ENCODE measurements at places on chromosomes 2 and 18.

DNA sequence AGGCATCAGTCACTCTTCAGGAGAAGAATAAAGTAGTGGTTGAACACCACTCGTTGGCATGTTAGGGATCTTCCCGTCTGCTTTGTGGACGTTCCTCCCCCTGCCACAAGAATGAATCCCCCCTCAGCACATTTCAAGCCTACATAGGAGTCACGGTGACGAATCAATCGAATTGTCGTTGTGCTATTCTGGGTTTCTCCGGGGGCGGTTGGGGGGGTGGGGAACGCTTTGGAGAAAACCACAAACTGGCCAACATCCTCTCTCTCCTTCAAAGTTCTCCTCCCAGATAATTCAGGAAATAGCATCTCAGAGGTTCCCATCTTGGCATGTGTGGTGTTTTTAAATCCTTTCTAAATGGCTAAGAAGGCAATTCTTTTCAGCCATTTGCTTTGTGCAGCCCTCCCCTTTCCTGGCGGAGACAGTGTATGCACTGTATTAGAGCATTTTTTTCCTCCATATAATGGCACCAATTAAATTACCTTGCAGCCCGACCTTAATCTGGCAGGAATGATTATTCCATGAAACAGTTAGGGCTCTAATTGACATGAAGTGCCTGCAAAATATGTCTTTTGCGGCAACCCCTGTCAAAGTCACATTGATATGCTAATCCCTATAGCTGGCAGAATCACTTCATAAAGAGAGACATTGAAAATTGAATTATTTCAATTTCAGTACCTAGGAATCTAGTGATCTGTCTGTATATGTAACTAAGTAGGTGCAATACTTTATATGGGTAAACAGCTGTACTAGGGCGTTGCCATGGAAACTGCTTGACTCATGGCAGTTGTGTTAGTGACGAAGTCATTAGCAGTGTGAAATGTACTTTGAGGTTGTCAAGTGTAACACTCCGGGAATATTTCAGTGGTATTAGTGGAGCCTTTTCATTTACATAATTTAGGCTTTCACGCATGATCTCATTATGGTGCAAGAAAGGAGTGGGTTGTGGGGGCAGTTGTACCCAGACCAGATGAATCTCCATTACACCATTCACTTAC is 323.4 kb upstream of the SLC14A2 start:
- no peak overlapping the region for H3K4me3 ChIP-seq
- H3K27ac ChIP-seq, result no peak overlapping the region
- H3K27me3 ChIP-seq, result no peaks in the 10 kb centered on the region
- no peaks in the 10 kb centered on the region for H3K36me3 ChIP-seq
- H3K4me1 ChIP-seq, result peaks cover 2% of the 10 kb centered on the region

DNA sequence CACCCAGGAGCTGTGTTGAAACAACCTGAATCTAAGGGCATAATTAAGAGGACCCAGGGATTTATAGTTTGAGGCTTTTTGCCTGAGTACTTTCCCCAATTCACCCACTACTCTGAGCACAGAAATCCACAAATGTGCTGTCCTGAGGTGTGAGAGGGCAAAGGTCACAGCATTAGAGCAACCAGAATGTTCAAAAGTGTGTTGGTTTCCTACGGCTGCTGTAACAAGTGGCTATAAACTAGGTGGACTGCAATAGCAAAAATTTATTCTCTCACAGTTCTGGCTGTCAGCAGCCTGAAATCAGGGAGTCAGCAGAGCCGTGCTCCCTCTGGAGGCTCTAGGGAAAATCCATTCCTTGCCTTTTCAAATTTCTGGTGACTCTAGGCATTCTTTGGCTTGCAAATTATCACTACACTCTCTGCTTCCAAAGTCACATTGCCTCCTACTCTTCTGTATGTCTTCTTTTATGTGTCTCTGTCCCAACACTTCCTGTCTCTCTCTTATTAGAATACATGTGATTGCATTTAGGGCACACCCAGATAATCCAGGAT is 91.4 kb upstream of the TACR1 start:
- no peak overlapping the region for H3K4me3 ChIP-seq
- H3K27ac ChIP-seq, result peak overlapping the region; percentile 2
- H3K36me3 ChIP-seq, result no peaks in the 10 kb centered on the region
- no peaks in the 10 kb centered on the region for H3K27me3 ChIP-seq
- DNase-seq, result no peak

- H3K4me3 ChIP-seq, result no peak overlapping the region
- H3K36me3 ChIP-seq, result no peaks in the 10 kb centered on the region
- no peak for DNase-seq
These were observed 398.4 kb upstream of the CWC22 start for GRCh38 chr2:180405520-180405919.

DNA sequence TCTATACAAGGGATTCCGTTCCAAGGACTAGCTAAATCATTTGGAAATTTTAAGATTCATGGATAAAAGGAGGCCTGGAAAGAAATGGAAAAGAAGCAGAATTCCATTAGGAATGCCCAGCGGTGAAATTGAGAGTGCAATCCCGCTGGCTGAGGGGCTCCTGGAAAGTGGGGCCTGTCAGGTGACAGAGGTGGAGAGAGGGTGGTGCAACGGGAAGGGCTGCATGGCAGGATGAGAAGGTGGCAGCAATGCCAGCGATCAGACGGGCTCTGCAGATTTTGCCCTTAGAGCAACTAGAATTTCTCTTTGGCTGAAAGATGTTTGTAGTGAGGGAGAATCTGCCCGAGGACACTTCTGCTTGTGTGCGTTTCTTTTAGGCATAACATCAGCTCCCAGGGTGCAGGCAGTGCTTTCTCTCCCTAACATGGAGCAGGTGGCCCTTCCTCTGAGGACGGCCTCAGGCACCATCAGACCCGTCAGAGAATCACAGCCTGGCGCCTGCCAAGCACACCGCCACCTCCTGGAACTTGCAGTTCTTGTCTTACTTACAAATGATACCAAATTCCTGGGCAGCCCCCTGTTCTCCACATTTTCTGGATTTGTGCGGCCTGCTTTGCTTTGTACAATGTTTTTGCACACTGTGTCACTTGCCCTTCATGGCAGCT is 261.6 kb downstream of the NDUFA10 start:
- H3K27ac ChIP-seq, result no peak overlapping the region
- H3K4me3 ChIP-seq, result no peak overlapping the region
- H3K27me3 ChIP-seq, result no peaks in the 10 kb centered on the region
- peaks cover 2% of the 10 kb centered on the region for H3K4me1 ChIP-seq
- DNase-seq, result no peak
- no peaks in the 10 kb centered on the region for H3K36me3 ChIP-seq

DNA sequence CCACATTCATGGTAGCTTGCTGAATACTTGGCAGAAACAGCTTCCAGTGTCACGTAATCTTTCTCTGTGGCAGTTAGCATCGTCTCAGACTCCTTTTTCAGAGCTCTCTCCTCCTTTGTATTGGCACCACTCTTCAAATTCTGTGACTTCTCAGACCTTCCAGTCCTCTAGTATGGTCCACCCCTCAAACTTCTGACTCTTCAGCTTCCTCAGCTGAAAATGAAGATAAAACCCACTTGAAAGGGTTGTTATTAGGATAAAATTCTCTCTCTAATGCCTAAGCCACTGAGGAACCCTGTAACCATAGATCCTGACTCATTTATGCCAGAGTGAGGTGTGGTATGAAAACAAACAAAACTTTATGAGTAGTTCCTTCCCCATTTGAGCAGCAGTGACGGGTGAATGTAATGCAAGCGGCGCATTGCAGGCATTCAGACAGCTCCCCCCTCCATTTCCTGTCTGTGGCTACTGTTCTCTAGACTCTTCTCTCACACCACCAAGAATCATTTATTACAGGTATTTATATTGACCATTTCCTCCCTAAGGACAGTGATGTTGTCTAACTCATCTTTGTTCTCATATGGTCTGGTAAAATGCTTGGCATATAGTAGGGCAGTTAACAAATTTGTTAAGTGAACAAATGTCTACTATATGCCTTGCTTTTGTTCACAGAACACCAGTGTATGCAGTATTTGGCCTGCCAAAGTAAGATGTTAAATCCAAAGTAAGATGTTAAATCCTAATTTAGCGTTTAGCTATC is 35.3 kb downstream of the GALNT1 start:
- no peaks in the 10 kb centered on the region for H3K27me3 ChIP-seq
- H3K36me3 ChIP-seq, result no peaks in the 10 kb centered on the region
- peak overlapping the region; percentile 67 for H3K27ac ChIP-seq
- peak; percentile 11 for DNase-seq

DNA sequence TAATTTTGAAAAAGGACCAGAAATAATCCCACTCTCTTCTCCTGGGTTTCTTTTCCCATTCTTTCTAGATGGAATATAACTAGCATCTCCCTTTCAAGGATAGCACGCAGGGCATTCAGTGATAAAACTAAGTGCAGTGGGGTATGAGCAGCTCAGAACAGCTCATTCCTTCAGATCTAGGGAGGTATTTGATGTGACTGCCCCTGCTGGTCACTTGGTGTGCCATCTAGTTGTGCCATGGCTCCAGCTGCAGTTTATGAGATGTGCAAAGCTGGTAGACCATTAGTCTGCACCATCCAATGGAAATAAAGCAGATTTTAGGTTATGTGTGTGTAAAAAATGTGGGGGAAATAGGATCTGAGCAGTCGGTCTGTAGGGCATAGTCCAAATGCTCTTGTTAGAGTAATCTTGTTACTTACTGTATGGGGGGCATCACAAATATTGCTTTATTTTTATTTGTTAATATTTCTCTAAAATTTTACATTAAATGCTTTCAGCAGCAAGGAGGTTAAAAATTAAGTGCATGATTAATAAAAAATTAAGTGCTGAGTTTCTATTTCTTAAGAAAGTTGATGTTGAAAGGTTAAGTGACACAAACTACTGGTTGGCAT is 38.9 kb downstream of the CTAGE1 start:
- H3K4me3 ChIP-seq, result no peak overlapping the region
- no peaks in the 10 kb centered on the region for H3K36me3 ChIP-seq
- no peak overlapping the region for H3K27ac ChIP-seq

DNA sequence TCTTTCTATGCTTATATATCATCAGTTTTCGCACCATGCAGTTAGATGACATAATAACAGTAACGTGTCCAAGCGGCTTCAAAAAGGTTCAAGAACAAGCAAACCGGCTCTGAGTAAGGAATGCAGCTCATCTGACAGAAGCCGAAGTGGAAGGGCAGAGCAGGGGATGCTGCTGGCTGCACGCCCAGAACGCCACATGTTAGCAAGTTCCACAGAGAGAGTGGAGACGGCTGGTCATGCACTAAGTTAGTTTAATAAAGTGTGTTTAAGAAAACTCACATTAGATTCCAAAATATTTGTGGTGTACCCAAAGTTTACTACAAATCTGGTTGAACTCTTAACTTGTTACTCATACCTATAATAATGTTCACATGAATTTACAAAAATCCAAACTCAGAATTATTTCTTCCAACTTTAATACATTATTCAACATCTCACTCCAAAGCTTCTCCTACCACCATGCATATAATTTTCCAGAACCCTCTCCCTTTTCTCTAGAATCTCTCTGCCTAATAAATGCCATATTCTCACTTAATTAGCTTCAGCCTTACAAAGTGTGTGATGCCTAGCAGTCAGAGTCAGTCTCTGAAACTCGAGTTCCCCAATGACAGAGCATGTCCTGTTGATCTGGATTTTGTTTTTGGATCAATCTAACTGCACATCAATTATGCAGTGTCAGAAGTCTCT is 170.0 kb downstream of the DNAH7 start:
- H3K27me3 ChIP-seq, result no peaks in the 10 kb centered on the region
- H3K27ac ChIP-seq, result no peak overlapping the region
- DNase-seq, result peak; percentile 12
- H3K4me1 ChIP-seq, result no peaks in the 10 kb centered on the region

- no peaks in the 10 kb centered on the region for H3K36me3 ChIP-seq
- H3K4me3 ChIP-seq, result no peak overlapping the region
- peaks cover 20% of the 10 kb centered on the region for H3K4me1 ChIP-seq
- no peaks in the 10 kb centered on the region for H3K27me3 ChIP-seq
- no peak for DNase-seq
- no peak overlapping the region for H3K27ac ChIP-seq
These were observed 28.4 kb downstream of the HK2 start for GRCh38 chr2:74862020-74862964.

DNA sequence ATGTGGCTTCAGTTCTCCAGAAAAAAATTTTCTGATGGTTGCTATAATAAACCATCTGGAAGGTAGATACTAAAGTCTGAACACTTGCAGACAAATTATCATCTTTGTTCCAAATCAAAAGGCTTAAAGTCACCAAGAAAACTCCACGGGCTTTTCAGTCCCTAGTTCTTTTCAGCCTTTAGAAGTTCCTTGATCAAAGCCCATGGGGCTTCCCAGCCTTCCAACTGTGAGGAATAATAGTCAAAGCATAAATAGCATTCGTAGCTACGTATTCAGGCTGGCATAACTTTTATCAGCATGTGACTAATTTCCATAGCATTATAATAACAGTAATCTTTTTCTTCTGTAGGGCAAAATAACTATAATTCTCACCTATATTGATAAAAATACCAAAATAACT is 13.9 kb downstream of the SCG2 start:
- H3K27ac ChIP-seq, result no peak overlapping the region
- H3K27me3 ChIP-seq, result no peaks in the 10 kb centered on the region
- H3K4me3 ChIP-seq, result no peak overlapping the region
- no peaks in the 10 kb centered on the region for H3K4me1 ChIP-seq

DNA sequence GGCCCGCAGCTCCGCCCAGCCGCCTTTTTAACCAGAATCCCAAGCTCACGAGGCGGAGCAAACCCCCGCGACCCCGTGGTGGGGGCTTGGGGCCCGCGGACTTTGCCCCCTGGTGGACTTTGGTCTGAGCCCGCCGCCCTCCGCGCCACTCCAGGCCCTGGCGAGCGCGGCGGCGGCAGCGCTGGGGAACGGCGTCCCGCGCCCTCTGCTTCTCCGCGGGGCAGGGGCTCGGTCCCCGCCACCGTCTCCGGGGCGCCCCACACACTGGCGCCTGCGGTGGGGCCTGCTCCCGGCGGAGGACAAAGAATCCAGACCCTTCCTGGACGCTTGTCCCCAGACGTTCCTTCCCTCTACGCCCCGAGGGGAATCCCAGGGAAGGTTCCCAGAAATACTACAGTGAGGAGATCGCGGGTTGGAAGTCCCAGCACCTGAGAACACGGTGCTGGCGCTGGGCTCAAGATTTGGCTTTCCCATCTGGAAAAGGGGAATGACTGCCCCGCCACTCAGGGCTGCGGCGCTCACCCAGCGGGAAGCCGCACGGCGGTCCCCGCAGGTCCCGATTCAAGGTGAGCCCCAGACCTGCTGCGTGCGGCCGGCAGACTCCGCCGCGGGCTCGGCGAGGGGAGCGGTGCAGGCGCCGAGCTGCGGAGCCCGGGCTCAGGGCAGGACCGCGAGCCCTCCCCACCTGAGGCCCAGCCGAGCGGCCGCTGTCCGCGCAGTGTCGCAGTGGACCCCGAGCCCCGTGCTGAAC is at the start of gene HAAO:
Gene HAAO, minus strand, starts transcription at position 1 of the 751 bp plus-strand sequence. CDS start 47 bp downstream, outside the sequence.
- H3K4me1 ChIP-seq, result peaks cover 15% of the 10 kb centered on the region
- H3K27ac ChIP-seq, result peak within 1 kb of the TSS; percentile 99
- H3K4me3 ChIP-seq, result peak within 1 kb of the TSS; percentile 70
- peaks cover 3% of the 10 kb centered on the region for H3K36me3 ChIP-seq
- DNase-seq, result peak; percentile 19

GRCh38 chr2:69201259-69201658 is 185.8 kb downstream of the GFPT1 start:
- no peaks in the 10 kb centered on the region for H3K36me3 ChIP-seq
- peak; percentile 41 for DNase-seq
- H3K4me3 ChIP-seq, result no peak overlapping the region

DNA sequence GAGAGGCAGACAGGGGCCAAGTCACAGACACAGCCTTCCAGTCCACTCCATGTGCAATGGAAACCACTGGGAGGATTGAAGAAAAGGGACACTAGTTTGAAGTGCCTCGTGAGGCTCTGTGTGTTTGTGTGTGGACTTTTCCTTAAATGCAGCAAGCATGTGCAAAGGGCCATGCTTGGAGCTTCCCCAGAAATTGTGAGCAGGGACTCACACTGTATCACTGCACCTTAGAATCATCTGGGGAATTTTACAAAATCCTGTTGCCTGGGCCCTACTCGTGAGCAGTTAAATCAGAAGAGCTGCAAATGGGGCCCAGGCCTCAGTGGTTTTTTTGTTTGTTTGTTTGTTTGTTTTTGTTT is 137.8 kb downstream of the TRIM43 start:
- H3K27ac ChIP-seq, result no peak overlapping the region
- DNase-seq, result no peak

Data from trophoblast cell (in vitro differentiated cells and primary cell).